ENCODE measurements at places on chromosomes 4 and X. TPM values are rescaled to one million over a fixed set of nuclear protein-coding genes. Genes with fewer than 3 reads are reported as not detected.

DNA sequence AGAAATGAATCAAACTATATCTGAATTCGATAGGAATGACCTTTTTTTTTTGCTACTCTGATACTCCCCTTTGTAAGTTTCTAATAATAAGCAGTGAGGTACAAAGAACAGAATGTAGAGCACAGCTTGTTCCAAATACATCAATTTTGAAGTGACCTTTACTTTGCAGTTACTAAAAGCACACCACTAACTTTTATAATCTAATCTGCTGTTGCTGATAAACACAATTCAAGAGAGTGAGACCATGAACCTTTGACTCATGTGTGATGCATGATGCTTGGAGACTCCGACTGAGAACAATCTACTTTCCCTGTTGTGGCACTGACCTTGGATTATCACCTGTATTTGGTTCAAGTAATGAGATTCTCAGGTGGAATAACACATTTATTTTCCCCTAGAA lies 91.6 kb upstream of the GNPDA2 start:
- no peak overlapping the region for H3K4me3 ChIP-seq
- H3K27ac ChIP-seq: no peak overlapping the region
- no peaks in the 10 kb centered on the region for H3K36me3 ChIP-seq
- no peaks in the 10 kb centered on the region for H3K27me3 ChIP-seq

DNA sequence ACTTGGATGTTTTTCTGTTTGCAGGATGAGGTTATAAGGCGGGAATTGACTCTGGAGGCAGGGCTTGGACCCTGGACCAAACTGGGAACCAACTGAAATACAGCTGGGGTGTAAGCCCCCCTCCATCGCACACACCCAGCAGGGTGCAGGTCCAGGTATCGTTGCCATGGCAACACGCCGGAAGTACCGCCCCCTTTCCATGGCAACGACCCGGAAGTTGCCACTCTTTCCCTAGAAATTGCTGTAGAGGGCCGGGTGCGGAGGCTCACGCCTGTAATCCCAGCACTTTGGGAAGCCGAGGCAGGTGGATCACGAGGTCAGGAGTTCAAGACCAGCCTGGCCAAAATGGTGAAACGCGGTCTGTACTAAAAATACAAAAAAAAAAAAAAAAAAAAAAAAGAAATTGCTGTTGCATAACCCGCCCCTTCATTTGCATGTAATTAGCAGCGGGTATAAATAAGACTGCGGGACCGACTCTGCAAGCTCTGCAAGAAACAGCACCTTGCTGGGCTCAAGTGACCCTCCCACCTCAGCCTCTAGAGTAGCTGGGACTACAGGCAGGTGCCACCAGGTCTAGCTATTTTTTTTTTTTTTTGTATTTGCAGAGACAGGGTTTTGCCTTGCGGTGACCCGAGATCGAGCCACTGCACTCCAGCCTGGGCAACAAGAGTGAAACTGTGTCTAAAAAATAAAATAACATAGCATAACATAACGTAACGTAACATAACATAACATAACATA lies 139.6 kb downstream of the CRLF2 start:
- no peaks in the 10 kb centered on the region for H3K27me3 ChIP-seq
- no peak overlapping the region for H3K4me3 ChIP-seq
- H3K36me3 ChIP-seq: no peaks in the 10 kb centered on the region
- no peaks in the 10 kb centered on the region for H3K4me1 ChIP-seq
- no peak for DNase-seq

GRCh38 chr4:174214101-174214878 lies 69.2 kb downstream of the FBXO8 start:
- no peak overlapping the region for H3K4me3 ChIP-seq
- H3K4me1 ChIP-seq: peaks cover 2% of the 10 kb centered on the region
- DNase-seq: no peak
- no peak overlapping the region for H3K27ac ChIP-seq
- H3K36me3 ChIP-seq: no peaks in the 10 kb centered on the region

The IL2 gene
- total RNA-seq: not detected

The AREG gene
- 0.18 TPM for total RNA-seq

The CENPI gene
- total RNA-seq: 24.2 TPM
